ENCODE measurements at places on chromosomes 1 and 21. TPM values are rescaled to one million over a fixed set of nuclear protein-coding genes. Genes with fewer than 3 reads are reported as not detected.

Gene CNKSR1
- total RNA-seq: 11.8 TPM

Gene MR1
- total RNA-seq: 23.8 TPM

Gene MIS18A
- 7.0 TPM for total RNA-seq

DNA sequence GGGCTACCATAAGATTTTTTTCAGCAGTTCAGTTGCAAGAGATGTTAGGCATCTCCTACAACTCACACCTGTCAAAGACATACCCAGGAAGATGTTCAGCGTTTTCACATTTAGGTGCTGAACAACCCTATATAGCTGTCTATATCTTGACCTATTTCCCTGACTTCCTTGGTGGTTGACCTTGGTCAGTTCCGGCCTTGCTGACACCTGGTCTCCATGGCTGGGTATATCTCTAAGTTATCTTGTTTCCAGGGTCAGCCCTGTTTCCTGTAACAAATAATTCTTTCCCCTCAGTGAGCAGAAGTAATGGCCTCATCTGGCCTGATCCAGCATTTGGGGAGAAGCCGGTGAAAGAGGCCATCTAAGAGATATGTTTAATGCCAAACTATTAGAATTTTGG is 2.4 kb upstream of the BTG2 start:
- no peak for DNase-seq

GRCh38 chr1:233244183-233244582 is 51.3 kb downstream of the PCNX2 start:
- no peak for DNase-seq

Gene CD52
- total RNA-seq: not detected

Gene MYBPH
- total RNA-seq: not detected

Gene OR6K3
- not detected for total RNA-seq

Gene CSF3R
- not detected for total RNA-seq

DNA sequence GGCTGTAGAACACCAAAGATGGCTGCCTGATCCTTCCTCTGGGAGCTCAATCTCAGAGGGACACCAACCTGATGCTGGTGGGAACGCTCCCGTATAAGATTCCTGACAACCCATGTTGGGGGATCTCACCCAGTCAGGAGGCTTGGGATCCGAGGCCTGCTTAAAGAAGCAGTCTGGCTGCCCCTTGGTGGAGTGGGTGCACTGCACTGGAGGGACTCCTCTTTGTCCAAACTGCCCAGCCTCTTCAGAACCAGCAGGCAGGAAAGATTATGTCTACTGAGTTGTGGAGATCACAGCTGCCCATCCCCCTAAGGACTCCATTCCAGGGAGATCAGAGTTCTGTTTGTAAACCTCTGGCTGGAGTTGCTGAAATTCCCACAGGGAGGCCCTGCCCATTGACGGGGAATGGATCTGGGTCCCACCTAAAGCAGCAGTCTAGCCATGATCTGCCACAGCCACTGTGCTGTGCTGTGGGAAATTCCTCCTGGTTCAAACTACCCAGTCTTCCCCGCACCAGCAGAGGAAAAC is 23.0 kb downstream of the S100B start:
- no peak for DNase-seq

Gene CSMD2
- not detected for total RNA-seq

DNA sequence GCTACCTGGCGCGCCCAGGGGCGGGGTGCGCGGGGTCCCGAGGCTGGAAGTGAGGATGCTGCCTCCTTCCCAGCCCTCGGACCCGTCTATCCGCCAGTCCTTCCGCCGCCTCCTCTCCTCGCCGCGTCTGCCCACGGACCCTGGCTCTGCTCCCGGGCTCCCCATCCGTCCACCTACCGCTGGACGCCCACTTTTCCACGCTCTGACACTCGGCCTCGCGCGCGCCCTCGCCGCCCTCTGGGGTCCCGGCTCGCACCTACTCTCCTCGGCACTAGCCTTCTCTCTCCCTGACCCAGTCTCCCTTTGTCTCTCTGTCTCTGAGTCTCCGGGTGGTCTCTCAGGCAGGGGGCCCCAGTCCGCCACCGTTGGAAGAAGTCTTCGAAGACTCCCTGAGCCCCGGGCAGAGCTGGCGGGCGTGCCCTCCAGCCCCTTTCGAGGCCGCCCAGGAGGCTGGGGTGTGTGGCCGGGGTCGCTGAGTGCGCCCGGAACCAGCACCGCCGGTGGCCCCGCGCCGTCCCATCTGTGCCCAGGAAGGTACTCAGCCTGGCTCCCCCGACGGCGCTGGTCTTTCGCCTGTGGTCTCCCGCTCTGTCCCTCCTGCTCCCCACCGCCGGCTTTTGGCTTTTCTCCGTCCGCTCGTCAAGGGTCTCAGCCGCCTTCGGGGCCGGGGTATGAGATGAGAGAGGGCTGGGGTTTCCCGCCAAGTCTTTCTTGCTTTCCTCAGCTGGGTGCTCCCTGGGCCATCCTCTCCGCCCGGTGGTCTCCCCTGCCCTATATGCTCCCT is 610 bp downstream of the DRAXIN start:
- DNase-seq: no peak

GRCh38 chr1:63843010-63843409 is 69.2 kb downstream of the ROR1 start:
- no peak for DNase-seq

Gene C4BPA
- total RNA-seq: not detected
